Stimulated activated CD4-positive, alpha-beta T cell treated with anti-CD3 and anti-CD28 coated beads, Interleukin-12 subunit alpha, Interleukin-12 subunit beta, amount 100 ng/mL, for 48 hours (primary cell): ENCODE measurements at places on chromosomes 11 and 22.

- no peak for DNase-seq
Measured at GRCh38 chr11:117822074-117823033, 2.2 kb downstream of the FXYD2 start.

DNA sequence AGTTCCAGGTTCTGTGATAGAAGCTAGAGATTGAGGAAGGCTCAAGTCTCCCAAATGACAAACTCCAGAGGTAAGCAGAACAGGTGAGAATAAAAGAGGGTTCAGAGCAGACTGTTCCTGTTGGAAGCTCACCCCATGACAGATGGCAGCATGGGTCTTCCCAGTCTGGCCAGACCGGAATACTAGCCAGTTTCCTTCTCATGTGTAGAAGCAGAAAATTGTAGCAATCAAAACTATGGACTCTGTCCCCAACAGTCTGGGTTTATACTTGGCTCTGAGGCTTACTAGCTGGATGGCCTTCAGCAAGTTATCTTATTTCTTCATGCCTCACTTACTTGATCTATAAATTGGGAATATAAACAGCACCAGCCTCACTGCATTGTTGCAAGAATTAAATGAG is 494.8 kb downstream of the MN1 start:
- no peak for DNase-seq

DNA sequence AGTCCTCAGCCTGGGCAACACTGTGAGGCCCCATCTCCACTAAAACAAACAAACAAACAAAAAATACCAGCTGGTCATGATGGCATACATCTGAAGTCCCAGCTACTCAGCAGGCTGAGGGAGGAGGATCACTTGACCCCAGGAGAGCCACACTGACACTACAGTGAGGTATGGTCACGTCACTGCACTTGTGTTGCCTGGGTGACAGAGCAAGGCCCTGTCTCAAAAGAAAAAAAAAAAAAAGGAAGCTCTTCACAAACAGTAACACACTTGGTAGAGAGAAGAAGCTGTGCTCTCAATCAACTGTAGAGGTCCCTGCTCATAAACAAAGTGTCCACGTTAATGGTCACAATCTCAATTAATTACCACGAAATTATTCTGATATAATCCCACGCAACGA is 401.6 kb upstream of the CCDC90B start:
- no peak for DNase-seq

DNA sequence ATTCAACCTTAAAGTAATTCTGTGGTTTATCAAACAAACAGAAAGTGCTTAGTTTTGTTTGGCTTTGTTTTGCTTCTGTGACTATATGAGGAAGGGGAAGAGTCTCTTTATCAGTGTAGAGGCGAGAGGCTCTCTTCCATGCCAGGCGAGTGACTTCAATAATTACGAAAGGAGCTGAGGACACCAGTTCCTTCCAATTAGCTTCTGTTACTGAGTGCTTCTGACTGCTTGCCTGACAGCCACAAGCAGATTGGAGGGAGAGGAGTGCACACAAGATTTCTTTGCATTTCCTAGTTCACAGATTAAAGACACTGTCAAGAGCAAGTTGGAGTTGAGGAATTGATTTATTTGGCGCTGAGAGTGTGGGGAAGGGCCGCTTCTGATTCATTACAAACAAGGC is 1484.5 kb upstream of the TENM4 start:
- no peak for DNase-seq

DNA sequence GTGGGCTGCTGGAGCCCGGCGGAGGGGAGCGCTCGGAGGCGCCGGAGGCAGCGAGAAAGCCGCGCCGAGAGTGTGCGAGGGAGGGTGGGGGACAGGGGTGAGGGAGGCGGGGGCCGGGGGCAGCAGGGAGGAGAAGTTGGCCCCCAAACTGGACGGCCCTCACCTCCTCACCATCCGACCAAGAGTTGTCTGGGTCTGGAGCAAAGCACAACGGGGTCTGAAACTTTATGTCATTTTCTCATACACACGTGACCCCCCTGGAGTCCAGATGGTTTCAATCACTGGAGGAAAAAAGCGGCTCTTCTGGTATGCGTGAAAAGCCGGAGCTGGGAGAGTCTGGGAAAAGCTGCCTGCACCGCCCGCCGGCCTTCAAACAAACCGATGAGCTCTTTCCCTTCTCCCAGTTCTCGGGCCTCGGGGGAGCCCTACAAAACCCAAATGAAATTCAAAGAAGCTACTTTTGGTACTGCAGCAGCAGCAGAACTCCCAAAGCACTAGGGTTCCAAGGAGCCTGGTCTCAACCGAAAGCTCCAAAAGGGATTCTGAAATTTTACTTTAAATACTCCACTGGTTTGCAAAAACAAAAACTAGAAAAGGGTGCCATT is 39.7 kb upstream of the AKIP1 start:
- DNase-seq: no peak
